ENCODE measurements at places on chromosomes 16 and 17.

- no peak for DNase-seq
Observed at GRCh38 chr17:81250286-81251093, 11.4 kb downstream of the NDUFAF8 start.

DNA sequence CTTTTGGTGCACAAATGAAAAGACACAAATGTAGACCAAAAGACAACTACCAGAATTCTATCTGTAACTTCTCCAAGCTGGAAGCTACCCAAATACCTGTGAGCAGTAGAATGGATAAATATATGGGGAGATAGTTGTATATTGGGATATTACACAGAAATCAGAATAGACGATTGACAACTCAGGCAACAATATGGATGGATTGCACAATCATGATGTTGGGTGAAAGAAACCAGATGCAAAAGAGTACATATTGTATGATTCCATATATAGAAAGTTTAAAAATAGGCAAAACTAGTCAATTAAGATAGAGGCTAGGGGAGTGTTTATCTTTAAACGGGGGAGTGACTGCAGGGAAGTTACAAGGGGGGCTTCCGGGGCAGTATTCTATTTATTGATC, 77.5 kb upstream of the NKD1 start:
- DNase-seq, result no peak

DNA sequence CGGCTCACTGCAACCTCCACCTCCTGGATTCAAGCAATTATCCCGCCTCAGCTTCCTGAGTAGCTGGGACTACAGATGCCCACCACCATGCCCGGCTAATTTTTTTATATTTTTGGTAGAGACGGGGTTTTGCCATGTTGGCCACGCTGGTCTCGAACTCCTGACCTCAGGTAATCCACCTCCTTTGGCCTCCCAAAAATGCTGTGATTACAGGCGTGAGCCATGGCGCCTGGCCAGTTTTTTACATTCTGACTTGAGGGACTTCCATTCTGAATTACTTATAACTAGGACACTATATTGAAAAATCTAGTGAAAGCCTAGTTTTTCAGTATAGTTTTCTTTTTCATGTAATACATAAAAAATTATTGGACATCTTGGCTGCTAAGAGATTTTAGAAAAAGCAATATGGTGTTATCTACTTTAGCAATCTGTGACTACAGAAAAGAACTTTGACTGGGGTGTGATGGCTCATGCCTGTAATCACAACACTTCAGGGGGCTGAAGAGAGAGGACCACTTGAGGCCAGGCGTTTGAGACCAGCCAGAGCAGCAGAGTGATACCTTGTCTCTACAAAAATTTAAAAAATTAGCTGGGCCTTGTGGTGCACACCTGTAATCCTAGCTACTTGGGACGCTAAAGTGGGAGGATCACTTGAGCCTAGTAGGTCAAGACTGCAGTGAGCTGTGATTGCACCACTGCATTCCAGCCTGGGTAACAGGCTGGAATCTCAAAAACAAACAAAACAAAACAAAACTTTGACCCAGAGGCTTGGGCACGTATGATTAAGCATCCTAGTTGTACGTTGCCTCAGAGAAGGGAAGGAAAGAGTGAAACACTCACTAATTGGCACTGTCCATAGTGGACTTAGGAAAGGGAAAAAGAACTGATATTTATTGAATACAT, 26.8 kb upstream of the GOSR1 start:
- no peak for DNase-seq

DNA sequence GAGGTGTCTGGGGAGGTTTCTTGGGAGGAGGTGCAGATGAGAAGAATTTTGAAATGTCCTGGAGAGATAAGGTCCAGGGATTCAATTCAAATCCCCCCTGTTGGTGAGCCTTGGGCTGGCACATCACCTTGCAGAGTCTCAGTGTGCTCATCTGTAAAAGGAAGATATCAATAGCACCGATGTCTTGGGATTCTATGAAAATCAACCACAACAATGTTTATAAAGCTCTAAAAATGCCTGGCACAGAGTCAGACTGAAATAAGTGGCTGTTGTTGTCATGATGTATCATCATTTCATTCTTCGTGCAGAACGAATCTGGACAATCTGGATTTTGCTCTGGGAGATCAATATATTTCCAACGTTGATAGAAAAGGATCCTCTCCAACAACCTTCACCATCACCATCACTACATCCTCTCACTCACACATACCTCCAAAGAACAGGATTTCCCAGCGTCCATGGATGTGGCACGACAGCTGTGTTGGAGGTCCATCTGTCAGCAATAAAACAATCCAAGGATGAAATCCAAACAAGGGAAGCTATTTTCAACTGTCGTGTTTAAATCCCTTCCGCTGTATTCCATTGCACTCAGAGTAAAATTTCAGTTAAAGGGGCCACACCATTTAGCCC, 393.7 kb upstream of the DYNLRB2 start:
- DNase-seq, result no peak

DNA sequence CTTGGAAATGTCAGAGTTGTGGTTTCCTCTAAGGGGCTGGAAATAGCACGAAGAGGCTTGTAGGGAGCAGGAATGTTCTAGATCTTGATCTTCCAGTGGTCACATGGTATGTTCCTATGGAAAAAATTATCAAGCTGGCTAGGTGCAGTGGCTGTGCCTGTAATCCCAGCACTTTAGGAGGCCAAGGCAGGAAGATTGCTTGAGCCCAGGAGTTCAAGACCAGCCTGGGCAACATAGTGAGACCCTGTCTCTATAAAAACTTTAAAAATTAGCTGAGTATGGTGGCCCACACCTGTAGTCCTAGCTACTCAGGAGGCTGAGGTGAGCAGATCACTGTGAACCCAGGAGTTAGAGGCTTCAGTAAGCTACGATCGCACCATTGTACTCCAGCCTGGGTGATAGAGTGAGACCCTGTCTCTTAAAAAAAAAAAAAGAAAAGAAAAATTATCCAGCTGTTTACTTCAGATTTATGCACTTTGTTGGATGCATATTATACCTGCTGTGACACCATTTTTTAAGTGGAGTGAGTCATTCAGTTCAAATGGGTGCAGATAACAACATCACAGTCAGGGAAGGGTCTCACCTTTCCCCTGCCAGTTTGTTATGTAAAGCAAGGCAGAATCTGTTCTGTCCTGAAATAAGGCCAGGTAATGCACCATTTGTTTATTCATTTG, 65.7 kb upstream of the LYRM9 start:
- DNase-seq, result no peak

DNA sequence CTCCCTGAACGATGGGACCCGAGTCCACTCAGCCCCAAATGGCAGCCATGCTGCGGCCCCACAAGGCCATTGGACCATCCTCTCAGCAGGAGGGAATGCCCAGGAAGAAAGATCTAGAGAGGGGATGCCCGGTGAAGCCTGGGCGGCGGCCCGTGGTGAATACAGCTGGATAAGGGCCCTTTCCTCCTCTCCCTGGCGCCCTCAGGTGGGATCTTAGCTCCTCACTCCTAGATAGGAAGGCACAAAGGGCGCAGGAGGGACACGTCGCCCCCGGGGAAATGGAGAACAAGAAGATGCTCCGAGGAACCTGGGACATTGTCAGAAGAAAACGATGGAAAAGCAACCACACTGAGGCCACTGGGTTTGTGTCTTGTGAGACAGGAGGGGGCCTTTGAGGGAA, 2.5 kb downstream of the CD300C start:
- DNase-seq, result no peak

DNA sequence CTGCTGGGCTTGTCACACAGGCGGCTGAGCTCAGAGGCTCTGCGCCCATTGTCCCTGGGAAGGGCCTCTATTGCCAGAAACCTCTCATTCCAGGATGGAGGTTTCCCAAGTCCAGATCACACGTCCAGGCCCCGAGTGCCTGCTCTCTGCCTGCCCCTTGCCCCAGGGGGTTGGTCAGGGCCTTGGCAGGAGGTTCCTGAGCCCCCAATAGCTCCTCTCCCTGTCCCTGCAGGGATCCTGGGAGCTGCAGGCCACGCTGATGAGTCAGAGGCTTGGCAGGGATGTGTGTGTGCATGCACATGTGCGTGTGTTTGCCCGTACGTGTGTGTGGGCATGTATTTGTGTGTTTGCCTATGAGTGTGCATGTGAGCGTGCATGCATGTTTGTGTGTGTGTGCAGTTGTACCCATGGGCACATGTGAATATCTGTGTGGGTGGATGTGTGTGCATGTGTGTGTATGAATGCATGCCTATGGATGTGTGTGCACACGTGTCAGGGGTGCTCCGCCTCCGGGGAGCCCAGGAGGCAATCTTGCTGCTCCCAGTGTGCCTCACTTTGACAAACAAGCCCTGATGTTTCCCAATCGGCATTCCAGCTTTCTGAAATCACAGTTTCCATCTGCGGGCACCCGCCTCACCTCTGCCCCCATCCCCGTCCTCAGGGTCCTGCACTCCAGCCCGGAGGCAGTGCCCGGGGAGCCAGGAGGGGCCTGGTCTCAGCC, 98.4 kb upstream of the GSE1 start:
- peak; percentile 85 for DNase-seq

DNA sequence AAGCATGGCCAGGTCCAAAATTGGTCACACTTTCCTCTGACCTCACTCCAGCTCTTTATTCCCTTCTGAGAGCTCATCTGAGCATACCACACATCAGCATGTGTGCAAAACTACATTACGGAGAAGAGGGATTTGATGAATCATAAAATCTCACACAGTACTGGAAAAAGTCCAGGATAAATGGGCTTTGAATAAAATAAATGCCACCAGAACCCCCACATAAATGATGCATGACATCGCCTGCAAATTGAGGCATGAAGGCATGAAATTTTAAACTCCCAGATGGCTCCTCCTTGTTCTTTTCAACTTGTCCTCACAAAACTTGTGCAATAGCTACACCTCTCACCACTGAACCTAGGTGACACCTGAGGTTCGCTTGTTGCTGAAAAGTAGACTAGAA, 439.5 kb downstream of the CA10 start:
- DNase-seq, result no peak

GRCh38 chr16:86020971-86021370, 122.0 kb downstream of the IRF8 start:
- no peak for DNase-seq

DNA sequence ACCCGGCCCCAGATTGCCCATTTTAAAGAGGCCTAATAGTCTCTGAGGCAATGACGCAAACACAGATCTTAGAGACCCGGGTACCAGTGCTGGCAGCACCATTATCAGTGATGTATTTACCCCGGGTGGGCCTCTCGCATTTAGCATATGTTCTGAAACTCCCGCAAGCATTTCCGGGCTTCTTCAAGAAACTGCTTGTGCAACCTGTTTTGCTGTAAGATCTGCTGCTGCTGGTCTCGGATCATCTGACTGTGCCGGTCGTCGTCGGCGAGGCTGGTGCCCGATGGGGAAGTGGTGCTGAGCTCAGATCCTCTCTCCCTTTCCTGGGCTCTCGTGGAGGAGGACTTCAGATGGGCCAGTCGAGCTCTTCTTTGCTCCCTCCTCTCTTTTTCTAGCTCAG, 12.5 kb downstream of the CEP295NL start:
- no peak for DNase-seq

DNA sequence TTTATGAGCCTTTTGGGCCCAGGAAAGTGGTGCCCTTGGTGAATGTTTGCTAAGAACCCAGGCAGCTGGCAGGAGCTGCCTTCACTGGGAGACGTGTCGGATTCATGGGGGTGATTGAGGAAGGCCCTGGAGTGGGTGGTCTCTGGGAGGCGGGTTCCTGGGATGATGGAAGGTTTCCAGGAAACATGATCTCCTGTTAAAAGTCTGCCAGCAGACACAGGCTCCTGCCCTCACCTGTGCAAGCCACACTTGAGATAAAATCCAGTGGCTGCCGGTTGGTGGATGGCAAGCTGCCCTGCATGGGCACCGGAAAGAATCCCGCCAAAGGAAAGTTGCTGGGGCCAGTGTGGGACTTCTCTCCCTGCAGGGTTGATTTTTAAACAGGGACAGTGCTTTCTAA, 189.0 kb upstream of the CIBAR2 start:
- no peak for DNase-seq

DNA sequence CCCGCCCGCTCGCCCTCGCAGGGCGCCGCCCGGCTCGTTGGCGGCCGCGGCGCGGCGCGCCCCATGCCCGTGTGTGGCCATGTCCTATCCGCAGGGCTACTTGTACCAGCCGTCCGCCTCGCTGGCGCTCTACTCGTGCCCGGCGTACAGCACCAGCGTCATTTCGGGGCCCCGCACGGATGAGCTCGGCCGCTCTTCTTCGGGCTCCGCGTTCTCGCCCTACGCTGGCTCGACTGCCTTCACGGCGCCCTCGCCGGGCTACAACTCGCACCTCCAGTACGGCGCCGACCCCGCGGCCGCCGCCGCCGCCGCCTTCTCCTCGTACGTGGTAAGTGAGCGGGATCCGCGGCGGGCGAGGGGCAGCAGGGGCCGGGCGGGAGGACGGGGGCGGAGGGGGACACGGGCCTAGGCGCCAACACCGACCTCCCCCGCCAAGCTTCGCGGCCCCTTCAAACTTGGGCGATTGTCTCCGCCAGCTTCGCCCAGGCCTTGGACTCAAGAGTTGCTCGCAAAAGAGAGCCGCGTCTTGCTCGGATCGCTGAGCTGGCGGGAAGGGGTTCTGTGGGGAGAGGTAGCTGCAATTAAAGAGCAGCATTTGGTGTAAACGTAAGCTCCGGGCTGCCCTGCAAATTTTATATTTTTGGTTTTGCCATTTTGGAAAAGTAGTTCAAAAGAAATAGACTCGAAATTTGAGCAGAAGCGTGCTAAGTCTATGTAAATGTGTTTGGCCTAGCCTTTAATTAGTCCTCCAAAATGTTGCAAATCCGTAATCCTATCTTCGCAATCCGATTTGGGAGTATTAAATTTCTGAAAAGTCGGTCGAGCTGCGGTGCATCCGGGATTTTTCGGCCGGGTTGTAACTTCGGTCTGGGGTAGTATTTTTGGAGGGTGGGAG, 702 bp downstream of the IRX5 start:
- no peak for DNase-seq

- DNase-seq, result no peak
Observed at GRCh38 chr17:76153640-76154039, 12.6 kb upstream of the FOXJ1 start.

DNA sequence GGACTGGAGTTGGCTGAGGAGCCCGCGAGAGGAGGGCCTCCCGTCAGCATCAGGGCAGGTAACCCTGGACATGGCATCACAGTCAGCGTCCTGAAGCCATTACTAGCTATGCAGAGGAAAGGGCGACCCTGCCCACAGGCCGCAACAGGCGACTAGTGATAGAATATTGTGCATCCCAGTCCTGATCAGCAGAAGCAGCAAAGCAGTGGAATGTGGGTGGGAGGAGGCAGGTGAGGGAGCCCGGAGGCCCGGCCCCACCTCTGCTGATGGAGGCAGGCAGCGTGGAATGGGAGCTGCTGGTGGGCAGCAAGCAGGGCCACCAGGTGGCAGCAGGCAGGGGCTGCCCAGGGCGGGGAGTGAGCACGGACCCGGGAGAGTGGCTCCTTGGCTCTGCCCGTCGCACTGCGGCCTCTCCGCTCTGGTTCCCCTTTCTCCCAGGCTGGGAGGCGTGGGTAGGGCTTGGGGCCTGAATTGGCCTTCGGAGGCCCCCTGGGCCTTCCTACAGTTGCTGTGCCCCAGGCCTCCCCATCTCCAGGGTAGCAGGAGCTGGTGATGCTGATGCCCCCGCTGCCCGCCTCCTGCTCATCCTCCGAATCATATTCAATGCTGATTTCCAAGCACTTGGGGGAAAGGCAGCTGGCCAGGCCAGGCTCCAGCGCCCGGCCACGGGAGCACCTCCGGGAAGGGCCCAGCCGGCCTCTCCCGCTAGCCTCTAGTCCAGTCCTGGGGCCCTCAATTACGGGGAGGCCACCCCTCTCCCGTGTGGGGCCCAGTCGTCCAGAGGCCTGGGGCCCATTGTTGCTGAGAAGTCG, 20.2 kb downstream of the TSPOAP1 start:
- no peak for DNase-seq

- DNase-seq, result no peak
Observed at GRCh38 chr17:45298546-45299285, 18.1 kb downstream of the MAP3K14 start.

GRCh38 chr17:45346216-45347015, 29.6 kb upstream of the MAP3K14 start:
- DNase-seq, result no peak
